ENCODE measurements at places on chromosomes 5 and 9. TPM values are rescaled to one million over a fixed set of nuclear protein-coding genes. Genes with fewer than 3 reads are reported as not detected.

Gene GPR21
- 1.1 TPM for total RNA-seq

Gene PRDM9
- not detected for total RNA-seq

Gene TMEM8B
- 7.2 TPM for total RNA-seq

Gene POLE3
- total RNA-seq = 65.1 TPM
